CD4-positive, alpha-beta T cell treated with Interleukin-4 for 1 hour (primary cell): ENCODE measurements at places on chromosomes 11 and 22.

DNA sequence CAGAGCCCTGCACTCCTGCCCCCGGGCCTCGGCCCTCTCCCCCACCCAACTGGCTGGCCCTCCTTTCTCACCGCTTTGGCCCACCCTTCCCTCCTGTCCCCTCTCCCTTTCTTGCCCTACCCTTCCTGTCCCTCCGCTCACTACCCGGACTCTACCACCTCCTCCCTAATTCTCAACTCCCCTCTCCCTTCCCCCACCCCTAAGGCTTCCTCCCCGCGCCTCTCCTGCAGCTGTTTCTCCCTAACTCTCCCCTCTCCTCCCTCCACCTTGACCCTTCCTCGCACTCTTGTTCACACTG lies 421 bp downstream of the SLC15A3 start:
- no peak for DNase-seq

- no peak for DNase-seq
These were observed 7.8 kb upstream of the MMP3 start for GRCh38 chr11:102850973-102851745.

DNA sequence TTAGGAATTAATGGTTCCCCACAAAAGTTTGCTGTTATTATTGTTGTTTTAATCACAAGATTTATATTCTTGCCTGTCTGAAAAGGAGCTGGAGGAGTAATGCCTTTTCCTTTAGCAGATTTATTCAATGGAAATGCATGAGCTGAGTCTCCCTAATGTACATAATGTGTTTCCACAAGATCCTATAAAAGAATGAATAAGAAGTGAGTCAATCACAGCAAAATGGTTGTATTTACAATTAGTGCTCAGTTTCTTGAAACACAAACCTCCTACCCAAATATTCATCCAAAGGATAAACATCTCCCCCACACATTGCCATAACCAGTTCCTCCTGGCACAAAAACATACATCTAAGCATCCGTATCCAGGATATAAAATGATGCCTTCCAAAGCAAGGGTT lies 33.3 kb downstream of the ME3 start:
- no peak for DNase-seq

- no peak for DNase-seq
These were observed 3.8 kb upstream of the CCDC86 start for GRCh38 chr11:60838132-60838531.

- peak; percentile 1 for DNase-seq
These were observed 34.1 kb downstream of the OTOG start for GRCh38 chr11:17581036-17581731.

DNA sequence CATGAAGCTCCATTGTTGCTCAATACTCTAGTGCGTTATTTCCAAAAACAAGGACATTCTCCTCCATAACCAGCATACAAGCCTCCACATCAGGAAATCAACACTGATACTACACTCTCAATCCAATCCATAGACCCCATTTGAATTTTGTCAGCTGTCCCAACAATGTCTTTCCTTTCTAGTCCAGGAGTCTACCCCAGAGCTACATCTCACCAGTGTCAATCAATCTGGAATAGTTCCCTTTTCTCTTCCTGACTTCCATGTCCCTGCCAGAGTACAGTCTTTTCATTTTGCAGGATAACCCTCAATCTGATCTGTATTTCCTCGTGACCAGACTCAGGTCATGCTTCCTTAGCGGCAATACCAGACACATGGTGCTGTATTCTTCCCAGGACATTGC lies 43.0 kb downstream of the TCF20 start:
- DNase-seq: no peak

DNA sequence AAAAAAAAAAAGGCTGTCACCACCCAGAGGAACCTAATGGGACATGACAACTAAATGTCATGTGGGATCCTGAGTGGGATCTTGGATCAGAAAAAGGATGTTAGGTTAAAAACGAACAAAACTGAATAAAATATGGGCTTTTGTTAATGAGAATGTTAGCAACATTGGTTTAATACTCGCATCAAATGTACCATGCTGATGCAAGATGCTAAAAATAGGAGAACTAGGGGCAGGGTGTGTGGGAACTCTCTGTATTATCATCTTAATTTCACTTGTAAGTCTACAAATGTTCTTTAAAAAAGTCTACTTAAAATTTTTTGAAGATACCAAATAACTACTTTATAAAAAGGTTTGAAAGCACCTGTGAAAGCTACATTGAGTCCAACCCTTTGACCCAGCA lies 88.8 kb upstream of the PRR5 start:
- DNase-seq: no peak

DNA sequence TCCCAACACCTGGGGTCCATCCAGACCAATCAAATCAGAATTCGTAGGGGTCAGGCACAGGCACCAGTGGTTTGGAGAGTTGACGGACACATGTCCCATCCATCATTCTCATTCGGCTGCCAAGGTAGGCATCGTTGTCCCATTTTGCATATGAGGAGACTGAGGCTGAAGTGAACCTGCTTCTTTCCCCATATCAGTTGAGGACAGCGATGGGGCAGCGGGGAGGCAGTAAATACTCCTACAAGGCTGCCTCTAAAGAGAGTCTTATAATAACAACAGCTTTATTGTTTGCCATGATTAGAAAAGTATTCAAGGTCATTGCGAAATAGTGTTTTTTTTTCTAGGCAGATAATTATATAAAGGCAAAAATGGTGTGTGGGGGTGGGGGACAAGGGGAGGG lies 1.6 kb upstream of the BEST1 start:
- DNase-seq: no peak

DNA sequence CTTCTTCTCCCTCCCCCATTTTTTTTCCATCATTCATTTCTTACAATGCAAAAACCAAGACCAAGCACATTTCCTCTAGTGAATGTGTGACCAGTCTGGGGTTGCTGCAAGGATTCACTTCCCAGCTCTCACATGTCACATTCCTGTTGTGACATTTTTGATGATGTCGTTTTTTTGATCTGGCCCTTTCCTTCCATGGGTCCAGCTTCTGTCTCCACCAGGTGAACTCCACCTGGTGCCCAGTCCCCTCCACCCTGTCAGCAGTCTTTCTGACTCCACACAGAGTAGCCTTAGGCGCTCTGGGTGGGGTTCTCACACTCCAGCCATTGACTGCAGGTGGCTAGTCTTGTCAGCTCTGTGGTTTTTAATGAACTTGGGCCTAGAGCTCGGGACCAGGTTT lies 15.6 kb downstream of the PANX1 start:
- DNase-seq: no peak

GRCh38 chr22:24244144-24244787 lies 616 bp downstream of the GGT5 start:
- DNase-seq: no peak

GRCh38 chr11:125272092-125272491 lies 107.5 kb downstream of the PKNOX2 start:
- no peak for DNase-seq

DNA sequence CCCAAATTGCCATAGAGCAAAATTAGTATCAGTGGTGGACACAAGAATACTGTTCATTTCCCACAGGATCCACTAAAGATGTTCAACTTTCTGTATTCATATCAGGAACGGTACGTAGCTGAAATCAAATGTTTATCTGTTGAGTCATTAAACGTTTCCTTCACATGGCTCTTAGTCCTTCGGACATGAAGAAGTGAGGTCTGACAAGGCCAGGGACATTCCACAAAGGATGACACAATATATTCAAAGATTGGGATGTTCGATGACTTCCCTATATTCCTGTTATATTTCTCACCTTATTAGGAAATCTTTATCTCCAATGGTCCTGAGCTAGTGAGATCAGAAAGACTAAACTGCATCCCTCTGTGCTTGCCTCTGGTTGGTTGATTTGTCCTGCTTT lies 129.0 kb downstream of the ETS1 start:
- no peak for DNase-seq

- peak; percentile 61 for DNase-seq
These were observed 100.9 kb downstream of the FAM76B start for GRCh38 chr11:95688501-95689222.

DNA sequence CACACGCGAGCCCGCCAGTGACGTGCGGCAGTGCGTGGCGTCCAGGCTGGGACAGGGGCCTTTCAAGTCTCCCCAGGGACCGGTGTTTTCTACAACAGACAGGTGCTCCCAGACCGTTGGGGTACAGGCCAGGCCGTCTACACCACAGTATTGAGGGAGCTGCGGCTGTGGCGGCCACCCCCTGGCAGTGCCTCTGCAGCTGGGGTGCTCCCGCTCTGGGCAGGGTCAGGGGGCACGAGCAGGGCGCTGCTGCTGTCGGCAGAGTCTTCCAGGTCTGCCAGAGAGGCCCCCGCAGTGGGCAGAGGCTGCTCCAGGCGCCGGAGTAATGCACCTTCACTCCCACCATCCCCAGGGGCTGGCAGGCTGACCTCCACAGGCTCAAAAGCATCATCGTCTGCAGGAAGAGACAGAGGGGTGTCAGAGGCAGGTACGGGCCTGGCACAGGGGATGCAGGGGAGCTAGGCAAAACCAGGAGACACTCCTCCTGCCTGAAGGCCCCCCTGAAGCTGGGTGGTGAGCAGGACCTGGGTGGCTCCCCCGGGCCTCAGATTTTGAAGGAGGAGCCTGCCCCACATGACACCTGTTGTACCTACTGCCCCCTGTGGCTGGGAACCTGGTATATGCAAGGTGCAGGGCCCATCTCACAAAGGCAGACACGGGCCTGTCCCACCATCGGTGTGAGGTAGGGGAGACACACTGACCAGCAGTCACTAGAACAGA lies 83.3 kb downstream of the DGCR2 start:
- DNase-seq: no peak
